PC-9 (cell line): ENCODE measurements at places on chromosomes 4 and X.

GRCh38 chr4:98202907-98203306 is 58.3 kb upstream of the RAP1GDS1 start:
- DNase-seq: no peak

GRCh38 chr4:146490106-146490505 is 31.6 kb downstream of the SLC10A7 start:
- no peak for DNase-seq

- DNase-seq: no peak
Observed at GRCh38 chr4:15898902-15899301, 39.6 kb downstream of the FGFBP1 start.

DNA sequence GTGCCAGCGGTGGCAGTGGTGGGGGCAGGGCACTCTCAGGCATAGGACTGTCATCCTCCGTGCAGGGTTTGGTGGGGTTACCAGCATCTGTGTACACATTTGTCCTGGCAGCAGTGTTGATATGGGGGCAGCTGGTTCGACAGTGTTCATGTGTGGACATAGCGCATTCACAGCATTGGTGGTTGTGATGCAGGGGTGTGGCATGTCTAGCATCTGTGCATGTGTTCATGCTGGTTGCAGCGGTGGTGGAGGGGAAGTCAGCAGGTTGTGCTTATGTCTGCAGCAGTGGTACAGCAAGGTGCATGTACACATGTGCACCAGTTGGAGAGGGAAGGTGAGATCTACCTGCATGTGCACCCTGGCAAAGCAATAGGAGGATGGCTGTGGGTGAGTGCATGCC is 75.3 kb upstream of the ZXDB start:
- DNase-seq: no peak

GRCh38 chr4:69078852-69079251 is 17.4 kb upstream of the UGT2B7 start:
- DNase-seq: no peak

DNA sequence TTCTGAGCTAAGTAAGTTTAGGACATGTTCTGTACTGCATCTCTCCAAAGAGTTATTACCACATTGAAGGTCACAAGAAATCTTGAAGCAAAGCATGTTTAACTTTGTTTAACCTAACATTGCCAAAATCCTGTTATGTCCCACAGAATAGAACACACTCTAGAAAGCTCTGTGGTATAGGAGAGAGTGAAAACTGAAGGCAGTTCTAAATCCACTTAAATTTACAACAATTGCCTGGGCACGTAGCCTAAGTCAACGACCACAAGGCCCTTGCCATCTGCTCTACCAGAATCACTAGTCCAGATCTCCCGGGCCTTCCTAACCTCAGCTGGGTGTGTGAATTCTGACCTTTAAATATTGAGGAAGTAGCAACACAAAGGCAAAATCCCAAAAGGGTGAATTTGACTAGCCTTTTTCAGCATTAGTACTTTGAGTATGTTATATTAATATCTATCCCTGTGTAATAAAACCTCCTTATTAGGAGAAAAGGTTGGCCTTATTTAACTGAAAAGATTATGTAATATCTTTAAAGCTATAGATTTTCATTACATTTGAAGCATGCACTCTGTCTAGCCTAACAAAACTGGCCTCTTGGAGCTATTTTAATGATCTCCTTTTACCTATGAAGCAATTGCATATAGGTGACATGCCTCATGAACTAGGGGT is 4.5 kb upstream of the MAML3 start:
- DNase-seq: no peak

- no peak for DNase-seq
Observed at GRCh38 chrX:71140440-71140839, 4.2 kb upstream of the NLGN3 start.

- DNase-seq: no peak
Observed at GRCh38 chrX:38138900-38139299, 81.8 kb downstream of the SRPX start.

DNA sequence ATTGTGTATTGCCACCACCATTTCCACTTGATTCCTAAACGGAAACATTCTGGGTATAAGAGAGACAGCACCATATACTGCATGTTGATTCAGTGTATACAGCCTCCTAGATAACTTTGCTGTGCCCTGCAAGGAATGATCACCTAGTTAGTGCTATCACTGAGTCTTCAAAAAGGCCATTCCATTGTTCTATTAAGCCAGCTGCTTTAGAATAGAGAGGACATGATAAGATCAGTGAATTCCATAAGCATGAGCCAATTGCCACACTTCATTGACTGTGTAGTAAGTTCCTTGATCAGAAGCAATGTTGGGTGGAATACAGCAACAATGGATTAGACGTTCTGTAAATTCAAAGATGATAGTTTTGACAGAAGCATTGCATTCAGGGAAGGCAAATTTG is 1047.3 kb downstream of the PCDH18 start:
- DNase-seq: no peak

DNA sequence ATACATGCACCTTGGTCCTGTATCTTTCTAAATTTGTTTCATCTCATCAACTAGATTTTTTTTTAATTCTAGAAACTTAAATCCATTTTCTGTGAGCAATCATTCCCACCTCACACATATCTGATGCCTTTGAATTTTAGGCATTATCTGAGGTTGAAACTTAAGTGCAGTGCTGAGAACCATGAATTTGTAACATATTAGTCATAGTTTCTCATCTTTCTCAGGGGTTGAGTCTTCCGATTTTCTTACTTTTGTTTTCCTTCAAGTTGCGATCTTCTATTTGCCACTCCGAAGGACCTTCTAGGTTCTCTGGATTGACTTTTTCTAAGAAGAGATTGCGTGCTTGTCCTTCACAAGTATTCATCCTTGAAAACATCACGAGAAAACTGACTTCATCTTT is 3.7 kb upstream of the NR0B1 start:
- no peak for DNase-seq

DNA sequence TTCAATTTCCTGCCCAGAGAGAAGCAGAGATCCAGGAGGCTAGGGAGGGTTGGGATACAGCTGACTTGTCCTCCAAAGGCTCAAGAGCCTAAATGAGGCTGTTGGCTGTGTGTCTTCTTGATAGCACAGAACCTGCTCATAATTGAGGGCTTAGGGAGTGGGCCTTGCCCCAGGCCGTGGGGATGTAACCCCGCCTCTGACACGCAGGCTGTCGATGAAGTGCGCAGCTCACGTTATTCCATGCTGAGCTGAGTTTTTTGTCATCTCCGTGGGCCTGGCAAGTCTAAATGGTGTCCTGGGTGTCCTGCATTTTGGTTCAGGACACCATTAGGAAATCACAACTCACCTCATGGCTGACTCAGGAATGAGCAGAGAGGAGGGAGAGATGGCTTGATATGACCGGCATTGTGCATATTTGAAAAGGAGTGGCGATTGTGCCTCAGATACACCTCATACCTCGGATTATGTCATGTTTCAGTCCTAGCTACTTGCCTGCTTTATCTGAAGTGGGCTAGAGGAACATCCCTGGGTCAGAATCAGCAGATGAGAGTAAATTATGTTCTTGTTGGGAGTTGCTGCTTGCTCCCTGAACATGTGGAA is 43.7 kb downstream of the FHDC1 start:
- peak; percentile 41 for DNase-seq

GRCh38 chr4:156146571-156146970 is 192.9 kb upstream of the CTSO start:
- DNase-seq: no peak

- no peak for DNase-seq
Observed at GRCh38 chr4:31083456-31083855, 363.3 kb downstream of the PCDH7 start.

- DNase-seq: no peak
Observed at GRCh38 chrX:48935301-48935670, 16.5 kb upstream of the PIM2 start.

- DNase-seq: no peak
Observed at GRCh38 chrX:30302956-30303355, 6.2 kb downstream of the NR0B1 start.

DNA sequence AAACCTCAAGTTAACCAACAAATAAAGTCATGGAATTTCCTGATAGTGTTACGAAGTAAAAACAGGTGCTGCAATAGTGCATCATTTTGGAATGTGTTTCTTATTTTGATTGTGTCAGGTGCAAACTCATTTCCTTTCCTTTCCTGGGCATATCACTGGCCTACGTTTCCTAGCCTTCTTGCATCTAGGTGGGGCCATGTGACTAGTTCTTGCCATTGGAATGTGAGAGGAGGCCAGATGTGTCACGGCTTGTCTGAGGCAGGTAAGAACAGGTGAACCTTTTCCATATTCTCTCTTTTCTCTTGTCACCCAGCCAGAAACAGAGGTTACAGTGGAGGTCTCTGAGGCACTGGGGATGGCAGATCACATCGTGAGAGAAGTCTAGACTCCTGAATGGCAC is 868.0 kb downstream of the RPA4 start:
- DNase-seq: no peak

GRCh38 chrX:156000361-156000926 is 2.9 kb downstream of the IL9R start:
- no peak for DNase-seq

DNA sequence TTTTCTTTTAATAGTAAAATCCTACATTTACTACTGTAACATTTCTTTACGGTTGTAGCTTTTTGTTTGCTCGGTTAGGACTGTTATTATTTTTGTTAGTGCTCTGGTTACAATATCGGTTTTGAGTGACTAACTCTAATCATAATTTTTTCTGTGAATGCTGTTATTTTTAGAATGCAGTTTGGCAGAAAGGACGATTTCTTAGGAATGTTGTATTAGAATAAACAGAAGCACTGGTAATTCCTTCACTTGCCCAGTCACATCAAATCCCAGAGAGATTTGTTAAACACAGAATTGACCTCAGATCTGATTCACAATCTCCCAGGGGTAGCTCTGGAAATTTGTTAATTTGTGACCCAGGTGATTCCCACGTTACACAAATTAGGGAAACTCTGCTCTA is 21.7 kb downstream of the DDIT4L start:
- no peak for DNase-seq

GRCh38 chrX:143642426-143642825 is 6.5 kb upstream of the SLITRK4 start:
- DNase-seq: no peak

GRCh38 chrX:103530545-103530944 is 11.3 kb upstream of the RAB40A start:
- no peak for DNase-seq

GRCh38 chrX:119672426-119672825 is 20.5 kb downstream of the SEPTIN6 start:
- no peak for DNase-seq

- no peak for DNase-seq
Observed at GRCh38 chrX:154056770-154057241, 37.1 kb upstream of the IRAK1 start.

DNA sequence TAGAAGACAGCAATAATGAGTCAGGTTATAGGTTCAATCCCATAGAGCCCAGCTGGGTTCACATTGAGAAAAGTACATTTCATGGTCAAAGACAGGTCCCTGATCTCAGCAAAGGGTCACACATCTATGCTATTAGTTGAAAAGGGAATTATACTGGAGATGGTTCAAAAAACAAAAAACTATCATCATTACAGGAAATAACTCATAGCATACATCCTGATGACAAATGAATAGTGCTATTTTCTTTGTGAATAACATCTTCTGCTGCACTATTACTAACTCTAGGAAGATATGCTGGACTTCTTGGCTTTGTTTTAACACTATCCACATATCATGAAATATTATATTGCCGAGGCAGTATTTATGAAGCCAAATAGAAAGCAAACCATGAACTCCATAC is 202.5 kb upstream of the MAB21L2 start:
- DNase-seq: no peak

DNA sequence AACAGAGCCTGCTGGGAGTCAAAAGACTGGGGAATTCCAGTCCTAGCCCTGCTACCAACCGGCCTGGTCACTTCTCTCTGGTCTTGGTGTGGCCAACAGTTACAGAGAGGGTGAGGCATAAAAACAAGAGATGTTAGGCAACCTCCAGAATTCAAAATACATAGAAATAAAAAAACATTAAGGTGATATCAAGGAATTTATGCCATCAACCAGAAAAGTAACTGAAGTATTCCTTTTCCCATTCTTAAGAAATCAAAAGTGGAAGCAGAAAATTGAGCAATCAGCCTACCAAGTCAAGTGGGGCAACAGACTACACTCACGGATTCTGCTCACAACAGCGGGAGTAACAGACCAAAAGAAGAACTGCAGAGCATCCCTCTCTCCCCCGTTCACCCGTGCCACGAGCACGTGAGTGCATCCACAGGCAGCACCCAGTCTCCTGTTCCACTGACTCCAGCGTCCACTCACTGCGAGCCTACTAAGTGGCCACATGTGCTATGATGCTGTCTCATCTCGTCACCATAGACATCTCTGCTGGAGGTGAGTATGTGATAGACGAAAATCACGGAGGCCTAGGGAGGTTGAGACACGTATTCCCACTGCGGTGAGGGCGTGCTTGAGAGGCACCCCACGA is 29.3 kb downstream of the AFAP1 start:
- DNase-seq: peak; percentile 45

- DNase-seq: no peak
Observed at GRCh38 chrX:46125111-46125510, 420.1 kb downstream of the ZNF674 start.

DNA sequence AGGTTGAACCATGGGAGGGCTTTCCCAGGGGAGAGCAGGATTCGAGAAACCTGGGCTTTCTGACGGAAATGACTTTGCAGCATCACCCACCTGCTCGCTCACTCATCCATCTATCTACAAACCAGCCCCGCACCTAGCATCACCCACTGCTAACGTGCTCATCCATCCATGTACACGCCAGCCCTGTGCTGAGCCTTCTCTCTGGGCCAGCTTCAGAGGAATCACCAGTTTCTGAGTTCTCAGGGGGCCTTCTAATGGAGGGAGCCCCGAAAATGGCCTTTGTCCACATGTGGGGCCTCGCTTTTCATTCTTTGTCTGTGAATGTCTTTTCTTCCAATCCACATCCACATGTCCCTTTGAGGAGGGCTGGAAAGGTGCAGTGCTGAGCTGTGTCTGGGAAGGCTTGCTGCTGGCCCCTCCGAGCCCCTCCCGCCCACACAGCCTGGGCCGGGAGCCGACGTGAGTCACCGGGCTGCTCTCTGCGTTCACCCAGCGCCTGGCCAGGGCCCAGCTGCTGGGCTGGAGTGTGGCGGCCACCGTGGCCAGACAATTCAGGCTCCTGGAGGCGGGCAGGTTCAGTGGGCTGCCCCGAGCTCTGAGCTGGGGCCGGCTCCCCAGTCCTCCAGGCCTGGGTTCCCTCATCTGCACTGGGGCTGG is 14.7 kb downstream of the SORCS2 start:
- peak; percentile 65 for DNase-seq

- DNase-seq: no peak
Observed at GRCh38 chrX:148310426-148311165, 189.8 kb upstream of the AFF2 start.

DNA sequence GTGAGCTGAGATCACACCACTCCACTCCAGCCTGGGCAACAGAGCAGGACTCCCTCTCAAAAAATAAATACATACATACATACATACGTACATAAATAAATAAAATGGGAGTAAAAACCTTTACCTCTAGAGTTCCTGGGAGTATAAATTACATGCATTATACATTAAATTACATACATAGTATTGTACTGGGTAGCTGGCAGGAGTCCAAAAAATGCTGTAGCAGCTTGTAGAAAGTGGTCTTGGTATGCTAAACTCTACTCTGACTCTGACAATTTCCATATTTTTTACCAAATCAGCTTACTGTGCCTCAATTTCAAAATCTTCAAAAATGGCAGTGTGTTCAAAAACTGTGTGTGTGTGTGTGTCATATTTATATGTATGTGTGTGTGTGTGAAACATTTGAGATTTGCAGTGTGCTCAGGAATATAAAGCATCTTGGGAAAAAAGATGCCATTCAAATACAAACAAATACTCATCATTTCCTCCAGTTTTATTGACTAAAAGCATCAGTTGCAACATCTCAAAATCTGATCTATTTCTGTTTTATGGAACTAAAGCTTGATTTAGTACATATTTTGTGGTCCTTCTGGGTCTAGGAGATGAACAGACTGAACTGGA is 171.7 kb downstream of the SHROOM3 start:
- no peak for DNase-seq
